SK-N-SH treated with all-trans-retinoic acid at 6 μM for 48 hours (cell line): ENCODE measurements at places on chromosomes 4 and X.

GRCh38 chr4:23775694-23776093, 114.2 kb downstream of the PPARGC1A start:
- ATAC-seq = no peak

- no peak for ATAC-seq
Measured at GRCh38 chrX:8484360-8484949, 19.8 kb downstream of the VCX3B start.

DNA sequence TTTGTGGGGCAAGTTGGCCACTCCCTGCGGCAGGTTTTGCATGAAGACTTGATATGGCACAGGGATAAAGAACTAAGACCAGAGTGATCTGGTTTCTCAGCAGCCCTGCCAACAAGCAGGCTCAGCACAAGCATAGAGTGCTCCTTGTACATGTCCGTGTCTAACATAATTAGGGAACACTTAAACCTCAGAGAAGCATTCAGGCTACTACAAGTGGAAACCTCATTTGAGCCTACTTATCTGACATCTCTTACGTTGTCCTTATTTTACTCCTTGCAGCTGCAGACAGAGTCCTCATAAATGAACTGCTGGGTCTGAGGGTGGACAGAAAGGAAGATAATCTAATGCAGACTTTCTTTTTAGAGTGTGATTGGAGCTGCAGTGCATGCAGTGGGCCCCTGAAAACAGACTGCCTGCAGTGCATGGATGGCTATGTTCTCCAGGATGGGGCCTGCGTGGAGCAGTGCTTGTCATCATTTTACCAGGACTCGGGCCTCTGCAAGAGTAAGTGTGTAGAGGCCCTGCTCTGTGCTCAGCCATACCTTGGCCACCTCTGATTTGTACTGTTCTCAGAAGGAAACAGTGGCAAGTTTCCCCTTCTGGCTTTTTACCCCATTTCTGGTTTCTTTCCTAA, 179.1 kb upstream of the ANXA3 start:
- no peak; the same call in 2 of the 3 replicates for ATAC-seq

DNA sequence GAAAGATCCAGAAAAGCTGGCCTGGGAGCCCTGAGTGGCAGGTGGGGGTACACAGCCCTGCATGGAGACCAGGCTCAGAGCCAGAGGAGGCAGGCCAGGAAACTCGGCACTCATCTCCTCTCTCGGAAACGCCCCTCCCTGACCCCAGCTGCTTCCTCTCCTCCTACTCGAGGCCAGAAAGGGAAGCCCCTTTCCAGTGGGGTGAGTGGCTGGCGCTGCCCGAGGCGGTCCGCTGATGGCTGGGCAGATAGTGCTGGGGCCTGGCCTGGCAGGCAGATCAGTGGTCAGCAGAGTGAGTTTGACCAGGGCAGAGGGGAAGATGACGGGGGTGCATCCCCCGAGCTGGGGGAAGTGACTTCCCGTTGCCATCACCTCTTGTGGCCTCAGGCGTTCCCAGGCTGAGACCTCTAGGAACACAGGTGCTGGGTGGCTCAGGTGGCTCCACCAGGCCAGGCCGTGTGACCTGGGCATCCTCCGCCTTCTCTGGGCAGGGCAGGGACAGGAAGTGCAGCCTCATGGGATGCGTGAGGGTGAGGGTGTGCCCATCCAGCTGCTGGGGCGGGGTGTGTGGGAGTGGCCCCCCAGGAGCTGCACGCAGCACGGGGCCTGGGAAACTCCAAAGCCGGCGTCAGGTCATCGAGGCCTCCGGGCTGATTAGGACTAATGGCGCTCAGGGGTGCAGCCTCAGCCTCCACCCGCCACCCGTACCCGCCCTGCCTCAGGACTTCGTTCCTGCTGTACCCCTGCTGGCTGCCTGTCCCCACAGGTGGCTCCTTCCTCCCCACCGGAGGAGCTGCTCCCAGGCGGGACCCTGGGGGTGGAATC, 5.7 kb downstream of the SH3BP2 start:
- ATAC-seq = no peak; the same call in 2 of the 3 replicates

DNA sequence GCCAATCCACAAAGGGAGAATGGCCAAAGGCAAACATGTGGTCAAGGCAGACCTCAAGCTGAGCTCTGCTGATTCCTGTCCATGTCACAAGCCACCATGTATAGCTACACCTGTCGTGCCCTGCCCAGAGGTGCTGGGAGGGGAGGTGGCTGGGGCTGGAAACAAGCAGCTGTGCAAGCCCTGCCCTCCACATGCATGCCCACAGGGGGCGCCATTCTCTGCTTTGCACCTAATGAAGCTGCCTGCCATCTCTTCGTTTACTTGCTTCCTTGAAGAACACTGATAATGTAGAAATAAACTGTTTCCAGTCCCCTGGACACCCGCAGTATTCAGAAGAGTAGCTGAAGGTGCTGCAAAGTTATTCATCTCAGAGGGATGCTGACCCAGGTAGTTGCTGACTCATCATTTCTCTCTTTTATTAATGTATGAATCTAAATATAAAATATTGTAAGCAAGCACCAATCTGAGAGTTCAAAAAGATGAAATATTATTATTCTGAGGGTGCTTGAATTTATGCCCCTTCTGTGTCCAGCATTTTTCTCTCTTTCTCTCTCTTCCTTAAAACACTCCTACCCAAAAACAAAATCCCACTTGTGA, 278.6 kb downstream of the ADGRA3 start:
- ATAC-seq = peak; percentile 85

GRCh38 chr4:10006231-10006600, 15.1 kb downstream of the SLC2A9 start:
- no peak for ATAC-seq

- ATAC-seq = no peak
Measured at GRCh38 chr4:126396703-126397102, 1081.9 kb downstream of the FAT4 start.

GRCh38 chr4:8319061-8319460, 49.5 kb downstream of the HTRA3 start:
- no peak for ATAC-seq

DNA sequence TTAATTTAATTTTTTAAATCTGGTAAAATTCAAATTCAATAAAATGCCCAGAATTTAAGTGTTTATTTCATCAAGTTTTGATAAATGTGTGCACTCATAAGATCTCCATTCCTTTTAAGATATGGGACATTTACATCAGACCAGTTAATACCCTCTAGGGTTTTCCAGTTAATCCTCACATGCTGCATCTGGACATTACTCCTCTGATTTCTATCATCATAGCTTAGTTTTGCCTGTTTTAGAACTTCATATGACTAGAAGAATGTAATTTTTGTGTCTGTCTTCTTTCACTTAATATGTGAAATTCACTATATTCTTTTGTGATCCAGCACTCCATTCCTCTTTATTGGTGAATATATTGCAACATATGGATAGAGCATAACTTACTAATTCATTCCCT, 727.7 kb upstream of the FAM241A start:
- no peak for ATAC-seq

DNA sequence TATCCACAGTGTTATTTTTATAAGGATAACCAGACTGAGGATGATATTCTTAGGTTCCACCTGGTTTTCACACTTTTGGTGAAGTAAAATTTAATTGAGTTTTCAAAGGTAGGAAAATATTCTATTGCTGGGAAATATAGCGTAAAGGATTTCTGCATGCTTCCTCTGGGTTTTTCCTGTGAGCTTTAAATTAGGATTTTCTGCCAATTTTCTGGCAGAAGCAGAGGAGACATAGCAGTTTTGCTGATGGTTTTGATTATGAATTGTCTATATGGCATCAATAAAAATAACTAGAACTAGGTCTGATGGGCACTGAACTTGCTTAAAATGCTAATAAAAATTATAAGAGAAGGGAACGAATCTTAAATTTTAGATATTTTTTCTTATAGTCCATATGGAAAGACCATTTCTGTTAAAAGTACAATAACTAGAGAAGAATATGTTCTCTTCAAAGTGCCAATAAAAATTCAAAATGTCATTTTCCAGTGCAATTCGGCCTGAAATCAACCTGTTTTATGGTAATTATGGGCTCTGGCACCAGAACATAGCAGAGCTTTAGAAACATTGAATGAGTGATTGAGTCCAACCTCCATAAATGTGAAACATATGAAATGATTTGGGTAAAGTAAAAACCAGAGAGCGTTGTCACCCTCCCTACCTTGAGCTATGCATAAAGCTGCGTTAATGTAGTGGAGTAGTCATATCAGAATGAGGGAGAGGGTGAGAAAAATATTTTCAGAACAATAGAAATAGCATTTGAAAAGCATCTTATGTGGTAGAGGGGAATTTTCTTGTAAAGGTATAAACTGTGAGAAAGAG, 279.7 kb downstream of the SPRY1 start:
- no peak for ATAC-seq

DNA sequence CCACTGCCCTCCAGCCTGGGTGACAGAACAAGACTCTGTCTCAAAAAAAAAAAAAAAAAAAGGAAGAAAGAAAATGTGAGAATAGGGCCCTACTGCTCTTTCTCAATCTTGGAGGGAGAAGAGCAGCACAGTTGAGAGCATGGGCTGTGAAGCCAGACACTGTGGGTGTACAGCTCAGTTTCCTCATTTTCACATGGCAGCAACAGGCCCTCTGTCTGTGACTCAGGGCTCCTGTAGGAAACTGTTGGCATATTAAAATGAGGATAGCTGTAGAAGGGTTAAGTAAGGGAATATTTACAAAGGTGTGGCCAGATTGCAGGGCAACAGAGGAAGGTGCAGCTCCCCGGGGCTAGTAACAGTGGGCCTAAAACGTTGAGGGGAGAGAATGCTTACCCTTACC, 3.4 kb downstream of the AKAP14 start:
- no peak; the same call in 2 of the 3 replicates for ATAC-seq

DNA sequence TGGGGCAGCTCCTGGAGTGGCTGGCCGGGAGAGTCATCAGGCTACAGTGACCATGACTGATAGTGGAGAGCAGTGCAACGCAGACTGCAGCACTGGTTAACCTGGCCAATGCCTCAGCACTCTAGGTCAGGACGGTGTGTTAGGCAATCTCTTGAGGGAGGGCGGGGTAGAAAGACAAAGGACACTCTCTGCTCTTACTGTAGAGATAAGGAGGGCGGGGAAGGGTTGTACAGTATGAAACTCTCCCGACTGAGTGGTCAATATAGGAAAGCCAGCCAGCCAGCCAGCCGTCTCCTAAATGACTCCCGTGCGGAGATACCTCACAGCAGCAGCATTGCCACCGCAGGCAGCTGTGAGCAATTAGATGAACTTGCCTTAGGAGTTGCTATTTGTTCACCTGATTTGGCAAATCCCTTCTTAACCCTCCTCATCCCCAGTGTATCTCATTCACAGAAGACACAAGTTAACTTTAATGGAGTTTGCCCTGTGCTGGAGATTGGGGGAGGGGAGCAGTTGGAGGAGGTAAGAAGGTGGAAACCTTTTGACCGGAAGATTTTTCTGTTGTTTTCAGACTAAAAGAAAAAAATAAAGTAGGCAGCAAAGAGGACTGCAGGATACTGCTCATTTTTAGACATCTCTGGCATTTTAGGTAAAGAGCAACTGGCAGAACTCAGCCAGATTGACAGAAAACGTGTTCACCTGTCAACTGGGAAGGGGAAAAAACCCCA, 330.5 kb downstream of the HNRNPD start:
- ATAC-seq = no peak

GRCh38 chr4:6562931-6563901, 11.8 kb upstream of the MAN2B2 start:
- ATAC-seq = peak; percentile 67

DNA sequence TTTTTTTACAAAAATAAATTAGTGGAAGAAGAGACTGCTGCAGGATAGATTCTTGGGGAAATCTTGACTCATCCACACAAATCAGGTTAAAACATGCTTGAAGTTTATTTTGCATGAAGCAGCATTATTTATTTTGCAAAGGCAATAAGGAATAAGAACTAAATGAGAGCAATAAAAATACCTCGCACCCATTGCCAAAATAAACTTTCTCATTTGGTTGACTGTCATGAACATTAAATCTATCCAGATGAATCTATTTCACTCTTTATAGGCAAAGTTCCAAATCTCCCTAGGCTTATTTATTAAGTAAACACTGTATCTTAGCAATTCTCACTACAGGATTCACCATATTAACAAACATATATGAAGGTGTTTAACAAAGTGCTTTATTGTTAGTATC, 58.9 kb downstream of the HOPX start:
- no peak for ATAC-seq

- peak; percentile 53 for ATAC-seq
Measured at GRCh38 chr4:145851511-145852201, 87.0 kb downstream of the ZNF827 start.
